ENCODE measurements at places on chromosomes 11 and 22.

GRCh38 chr11:3855808-3856491 lies 486 bp downstream of the STIM1 start:
- DNase-seq: peak; percentile 57

GRCh38 chr22:21996175-21996720 lies 13.7 kb upstream of the TOP3B start:
- no peak for DNase-seq

GRCh38 chr11:103870821-103871309 lies 165.6 kb upstream of the DDI1 start:
- no peak for DNase-seq

- DNase-seq: no peak
Measured at GRCh38 chr22:37240941-37241320, 3.1 kb downstream of the RAC2 start.

DNA sequence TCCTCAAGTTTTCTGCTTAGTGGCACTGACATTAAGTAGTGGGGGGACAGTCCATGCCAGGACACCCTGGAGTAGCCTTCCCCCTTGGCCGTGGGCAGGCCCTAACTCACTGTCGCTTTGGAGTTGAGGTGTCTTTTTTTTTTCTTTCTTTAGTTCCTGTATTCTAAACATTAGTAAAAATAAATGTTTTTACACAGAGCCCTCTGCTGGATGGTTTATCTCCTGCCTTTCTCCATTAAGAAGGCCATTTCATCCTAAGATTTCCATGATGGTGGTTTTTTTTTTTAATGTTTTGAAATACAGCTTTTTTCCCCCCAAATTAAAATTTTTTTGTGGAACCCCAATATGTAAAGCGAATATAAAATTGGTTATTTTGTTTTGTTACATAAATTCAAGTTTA lies 1.8 kb upstream of the TIGD3 start:
- no peak for DNase-seq

GRCh38 chr11:75063741-75064314 lies 32.8 kb downstream of the OR2AT4 start:
- DNase-seq: no peak

GRCh38 chr22:35549328-35549727 lies 8.7 kb downstream of the RASD2 start:
- no peak for DNase-seq

DNA sequence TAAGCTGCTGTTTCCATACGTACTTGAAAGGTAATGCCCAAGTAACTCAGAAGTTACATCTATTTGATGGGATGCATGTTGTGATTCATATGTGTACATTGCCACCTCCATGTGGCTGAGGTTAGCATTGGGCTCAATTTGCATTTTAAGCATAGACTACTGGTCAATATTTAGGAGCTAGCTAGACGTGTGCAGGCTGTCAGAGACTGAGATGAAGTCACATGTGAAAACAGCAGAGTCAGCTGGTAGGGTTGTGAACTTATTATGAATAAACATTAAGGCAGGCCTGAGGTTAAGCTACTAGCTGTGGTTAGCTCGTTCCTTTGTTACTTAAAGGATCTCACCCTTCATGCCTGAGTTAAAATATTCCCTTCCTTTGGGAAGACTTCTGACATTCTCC lies 114.5 kb upstream of the MTNR1B start:
- DNase-seq: no peak

GRCh38 chr11:67776852-67777520 lies 102.6 kb upstream of the ALDH3B2 start:
- peak; percentile 15 for DNase-seq

- DNase-seq: peak; percentile 90
Measured at GRCh38 chr11:76823481-76824028, 37.2 kb upstream of the ACER3 start.
